ENCODE measurements at places on chromosomes 12 and 14.

GRCh38 chr12:124569375-124570148 is 2.1 kb upstream of the NCOR2 start:
- DNase-seq: no peak

DNA sequence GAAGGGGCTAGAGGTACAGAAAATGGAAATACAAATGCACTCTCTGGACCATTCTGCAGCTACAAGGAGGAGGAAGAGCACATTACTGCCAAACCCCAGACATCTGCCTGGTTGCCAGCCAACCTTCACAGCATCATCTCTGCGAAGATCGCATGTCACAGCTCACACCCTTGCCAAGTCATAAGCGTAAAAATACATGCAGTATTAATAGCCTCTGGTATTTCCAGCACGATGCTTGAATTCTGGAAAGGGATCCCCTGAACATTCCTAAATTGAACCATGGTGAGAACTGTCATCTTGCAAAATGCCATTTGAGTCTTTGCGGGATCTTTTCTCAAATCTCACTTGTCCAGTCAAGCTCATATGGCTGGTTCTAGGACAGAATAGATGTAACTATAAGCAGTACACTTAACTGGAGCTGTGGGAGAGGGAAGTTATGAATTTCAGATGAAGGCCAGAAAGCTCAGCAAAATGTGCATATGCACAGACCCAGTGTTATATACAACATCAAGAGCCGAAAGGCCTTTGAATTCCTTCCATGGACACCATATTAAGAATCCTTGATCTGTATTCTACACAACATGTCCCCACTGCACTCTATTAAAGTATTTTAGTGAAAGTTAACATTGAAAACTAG is 211.6 kb downstream of the DUSP6 start:
- no peak for DNase-seq

DNA sequence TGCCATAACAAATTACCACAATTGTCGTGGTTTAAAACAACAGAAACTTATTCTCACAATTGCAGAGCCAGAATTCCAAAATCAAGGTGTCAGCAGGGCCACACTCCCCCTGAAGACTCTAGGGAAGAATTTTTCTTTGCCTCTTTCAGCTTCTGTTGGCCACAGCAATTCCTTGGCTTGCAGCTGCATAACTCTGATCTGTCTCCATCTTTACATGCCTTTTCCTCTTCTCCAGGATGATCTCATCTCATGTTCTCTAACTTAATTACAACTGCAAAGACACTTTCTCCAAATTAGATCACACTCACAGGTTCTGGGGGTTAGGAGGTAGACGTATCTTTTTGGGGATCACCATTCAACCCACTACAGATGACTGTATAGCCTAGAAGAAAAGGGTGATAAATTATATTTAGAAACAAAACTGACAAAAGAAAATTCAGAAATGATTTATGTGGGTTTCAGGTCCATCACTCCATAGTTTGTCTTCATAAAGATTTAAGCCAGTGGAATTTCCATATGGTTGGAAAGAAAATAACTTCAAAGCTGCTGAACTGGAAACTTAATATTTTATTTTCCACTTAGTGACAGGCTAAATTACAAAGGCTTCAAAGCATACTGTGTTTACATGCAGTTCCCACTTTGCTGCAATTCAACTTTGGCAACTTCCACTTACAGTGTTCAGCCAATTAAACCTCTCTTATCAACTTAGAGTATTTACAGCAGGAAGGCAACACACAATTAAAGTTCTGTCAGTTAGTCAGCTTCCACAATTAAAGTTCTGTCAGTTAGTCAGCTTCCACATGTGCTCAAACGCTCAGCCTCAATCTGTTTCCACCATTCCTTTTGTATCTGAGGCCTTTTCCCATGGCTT is 213.3 kb downstream of the EPS8 start:
- no peak for DNase-seq

DNA sequence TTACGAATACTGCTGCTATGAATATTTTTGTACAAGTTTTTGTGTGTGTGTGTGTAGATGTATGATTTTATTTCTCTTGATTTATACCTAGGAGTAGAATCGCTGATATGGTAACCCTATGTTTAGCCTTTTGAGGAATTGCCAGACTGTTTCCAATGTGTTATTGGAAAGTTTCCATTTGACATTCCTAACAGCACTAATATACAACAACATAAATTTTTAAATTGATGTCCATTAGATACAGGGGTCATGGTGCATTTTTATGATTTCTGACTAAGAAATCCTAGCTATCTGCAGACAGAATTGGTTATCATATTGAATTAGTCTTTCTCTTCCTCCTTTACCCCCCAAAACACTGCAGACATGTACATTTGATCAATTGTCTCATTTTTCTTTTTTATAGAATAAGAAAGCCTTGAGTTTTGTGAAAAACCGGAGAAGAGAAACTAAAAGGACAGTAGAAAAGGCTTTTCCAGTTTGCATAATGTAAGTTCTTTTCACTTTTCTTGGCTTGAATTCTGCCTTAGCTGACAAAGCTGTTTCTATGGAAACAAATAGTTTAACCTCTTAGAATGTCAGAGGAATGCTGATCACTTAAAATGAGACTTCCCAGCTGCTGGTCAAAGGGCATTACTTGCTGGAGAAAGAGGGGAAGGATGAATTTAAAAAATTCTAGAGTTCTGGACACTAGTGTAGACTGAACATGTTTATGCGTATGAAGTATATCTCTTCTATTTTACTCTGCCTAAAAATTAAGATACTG is 28.2 kb downstream of the PALS1 start:
- DNase-seq: no peak

DNA sequence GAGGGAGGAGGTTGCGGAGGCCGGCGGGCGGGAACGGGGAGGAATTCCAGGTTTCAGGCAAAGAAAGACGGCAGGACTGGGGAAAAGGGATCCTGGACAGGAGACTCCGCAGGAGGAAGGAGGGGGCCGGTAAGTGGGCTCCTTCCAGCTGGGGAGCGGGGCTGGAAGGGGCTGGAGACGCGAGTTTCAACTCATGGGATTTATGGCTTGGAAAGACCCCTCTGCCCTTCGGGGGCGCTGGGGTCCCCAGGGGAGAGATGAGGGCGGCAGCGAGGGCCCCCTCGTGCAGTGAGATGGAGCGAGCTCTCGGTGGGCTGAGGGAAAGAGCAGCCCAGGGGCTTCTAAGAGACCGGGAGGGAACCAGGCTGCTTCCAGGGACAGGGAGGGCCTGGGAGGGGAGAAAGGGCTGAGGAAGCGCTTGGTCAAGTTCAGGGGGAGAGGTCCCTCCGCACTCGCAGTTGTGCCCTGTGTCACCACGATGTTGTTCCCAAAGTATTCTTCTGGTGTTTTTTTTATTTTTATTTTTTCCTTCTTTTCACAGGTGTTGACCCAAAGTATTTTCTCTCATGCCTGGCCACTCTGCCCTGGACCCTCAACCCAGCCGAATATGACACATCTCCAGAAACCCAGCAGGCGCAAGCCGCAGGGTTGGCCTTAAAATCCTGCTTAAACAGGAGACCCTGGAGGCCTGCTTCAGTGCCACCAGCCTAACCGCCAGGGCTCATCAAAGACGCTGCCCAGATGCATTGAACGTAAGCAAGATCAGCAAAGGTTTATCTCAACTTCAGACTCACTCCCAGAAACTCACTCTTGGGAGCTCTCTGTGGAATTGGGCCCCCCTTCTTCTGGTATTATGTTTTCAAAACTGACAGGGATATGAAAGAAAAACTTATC is 16.1 kb downstream of the TNFAIP2 start:
- DNase-seq: no peak

GRCh38 chr12:57046947-57047890 is 2.7 kb downstream of the MYO1A start:
- DNase-seq: no peak

- no peak for DNase-seq
Observed at GRCh38 chr14:104093366-104094055, 8.0 kb downstream of the ASPG start.

- DNase-seq: no peak
Observed at GRCh38 chr14:81818271-81818670, 284.6 kb upstream of the SEL1L start.

DNA sequence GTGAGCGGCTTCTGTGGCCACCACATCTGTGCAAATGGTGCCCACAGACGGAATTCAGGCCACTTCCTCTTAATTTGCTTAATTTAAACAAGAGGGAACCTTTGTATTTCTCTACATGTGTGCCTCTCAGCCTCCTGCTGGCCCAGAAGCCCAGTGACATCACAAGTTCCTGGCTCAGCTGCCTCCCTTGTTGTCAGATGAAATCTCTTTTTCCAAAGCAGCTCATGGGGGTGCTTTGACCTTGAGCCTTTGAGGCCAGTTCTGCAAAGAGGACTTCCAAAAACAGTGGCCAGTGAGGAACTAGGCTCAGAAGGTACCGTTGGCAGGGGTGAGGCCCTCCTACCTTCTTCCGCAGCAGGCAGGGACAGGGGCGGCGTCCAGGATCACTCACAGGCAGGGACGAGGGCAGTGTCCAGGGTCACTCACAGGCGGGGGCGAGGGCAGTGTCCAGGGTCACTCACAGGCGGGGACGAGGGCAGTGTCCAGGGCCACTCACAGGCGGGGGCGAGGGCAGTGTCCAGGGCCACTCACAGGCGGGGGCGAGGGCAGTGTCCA is 35.0 kb upstream of the GALNT9 start:
- no peak for DNase-seq

DNA sequence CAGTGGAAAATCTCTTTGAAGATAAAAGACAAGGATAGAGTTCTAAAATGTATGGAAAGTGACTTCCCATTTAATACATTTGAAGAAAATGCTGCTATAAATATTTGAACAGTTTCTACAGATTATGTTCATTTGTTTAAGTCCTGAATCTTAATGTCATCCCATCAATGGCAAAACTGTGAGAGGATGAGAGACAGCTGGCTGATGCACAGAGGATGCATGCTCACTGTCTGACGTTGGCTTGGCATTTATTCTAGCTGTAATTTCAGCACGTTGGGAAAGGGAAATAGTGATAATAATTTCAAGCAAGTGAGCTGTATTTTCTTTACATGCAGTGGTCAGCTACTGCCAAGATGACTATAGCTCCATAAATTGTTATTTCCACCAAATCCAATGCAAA is 40.5 kb downstream of the PPFIA2 start:
- no peak for DNase-seq

DNA sequence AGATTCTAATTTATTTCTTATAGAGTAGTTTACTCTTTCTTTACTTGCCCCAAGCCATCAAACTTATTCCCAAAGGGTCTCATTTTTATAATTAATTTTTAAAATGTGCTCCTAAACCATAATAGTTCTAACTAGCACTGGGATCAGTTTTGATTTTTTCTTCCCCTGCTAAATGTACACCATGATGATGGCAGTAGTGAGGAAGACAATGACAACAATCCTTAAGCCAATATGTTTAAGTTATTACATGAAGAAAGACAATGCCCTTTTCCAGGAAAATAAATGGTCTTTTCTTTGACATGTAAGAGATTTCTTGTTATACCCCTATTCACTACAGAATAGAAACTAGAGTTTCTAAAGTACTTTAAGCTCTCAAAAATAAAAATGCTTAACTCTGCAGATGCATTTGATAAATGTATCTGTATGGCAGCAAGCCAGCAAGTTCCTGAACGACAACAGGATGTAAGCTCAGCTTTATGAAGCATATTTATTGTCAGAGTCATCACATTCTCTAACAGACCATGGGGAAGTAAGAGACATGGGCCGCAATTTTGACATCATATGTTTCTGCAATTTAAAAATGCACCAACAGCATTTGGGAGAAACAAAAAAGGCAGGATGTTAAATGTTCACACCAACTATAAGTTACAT is 36.0 kb upstream of the SNX6 start:
- DNase-seq: no peak

DNA sequence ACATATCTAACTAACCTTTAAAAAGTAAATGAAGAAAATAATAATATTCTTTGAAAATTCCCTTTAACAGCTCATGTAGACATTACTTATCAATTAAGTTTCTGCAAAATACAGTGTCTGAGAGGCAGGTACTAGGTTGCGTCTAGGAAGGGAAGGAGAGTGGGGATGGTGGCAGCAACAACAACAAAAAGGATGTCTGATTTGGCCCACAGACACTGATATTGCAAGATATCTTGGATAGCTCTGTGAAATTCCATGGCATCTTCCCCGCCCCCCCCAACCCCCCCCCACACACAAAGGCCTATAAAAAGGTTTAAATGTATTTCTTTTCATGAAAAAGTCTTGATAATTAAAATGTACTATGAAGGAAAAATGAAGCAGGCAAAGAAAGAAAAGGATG is 41.6 kb upstream of the AP4S1 start:
- DNase-seq: no peak

DNA sequence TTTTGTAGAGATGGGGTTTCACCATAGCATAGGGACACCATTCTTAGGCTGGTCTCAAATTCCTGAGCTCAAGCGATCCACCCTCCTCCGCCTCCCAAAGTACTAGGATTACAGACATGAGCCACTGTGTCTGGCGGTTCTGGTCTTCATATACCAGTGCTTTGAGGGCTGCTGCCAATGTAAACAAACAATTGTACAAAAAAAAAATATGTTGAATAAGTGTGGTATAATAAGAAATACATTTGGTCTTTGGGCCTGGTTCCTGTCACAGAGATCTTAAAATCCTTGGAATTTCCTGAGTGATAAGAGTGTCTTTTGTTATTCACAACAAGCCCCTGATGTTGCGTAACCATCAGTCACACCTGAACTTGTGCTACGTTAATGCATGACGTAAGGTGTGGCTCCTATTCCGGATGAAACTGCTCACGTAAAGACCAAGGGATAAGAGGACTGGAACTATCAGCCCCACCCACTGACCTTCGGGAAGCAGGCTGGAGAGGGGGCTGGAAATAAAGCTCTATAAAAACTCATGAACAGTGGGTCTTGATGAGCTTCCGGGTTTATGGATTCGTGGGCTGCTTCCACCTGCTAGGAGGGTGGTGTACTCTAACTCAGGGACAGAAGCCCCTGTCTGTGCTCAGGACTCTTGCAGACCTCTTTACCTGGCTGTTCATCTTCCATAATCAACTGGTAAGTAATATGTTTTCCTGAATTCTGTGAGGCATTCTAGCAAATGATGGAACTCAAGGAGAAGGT is 16.5 kb upstream of the RIMKLB start:
- no peak for DNase-seq

GRCh38 chr14:24298892-24299254 is 707 bp downstream of the DHRS1 start:
- no peak for DNase-seq

- no peak for DNase-seq
Observed at GRCh38 chr12:6914246-6914946, at the start of gene ENO2. TSS of gene ENO2 (plus strand) at chr12:6914580. CDS start at chr12:6915833, 1,253 bp downstream.

DNA sequence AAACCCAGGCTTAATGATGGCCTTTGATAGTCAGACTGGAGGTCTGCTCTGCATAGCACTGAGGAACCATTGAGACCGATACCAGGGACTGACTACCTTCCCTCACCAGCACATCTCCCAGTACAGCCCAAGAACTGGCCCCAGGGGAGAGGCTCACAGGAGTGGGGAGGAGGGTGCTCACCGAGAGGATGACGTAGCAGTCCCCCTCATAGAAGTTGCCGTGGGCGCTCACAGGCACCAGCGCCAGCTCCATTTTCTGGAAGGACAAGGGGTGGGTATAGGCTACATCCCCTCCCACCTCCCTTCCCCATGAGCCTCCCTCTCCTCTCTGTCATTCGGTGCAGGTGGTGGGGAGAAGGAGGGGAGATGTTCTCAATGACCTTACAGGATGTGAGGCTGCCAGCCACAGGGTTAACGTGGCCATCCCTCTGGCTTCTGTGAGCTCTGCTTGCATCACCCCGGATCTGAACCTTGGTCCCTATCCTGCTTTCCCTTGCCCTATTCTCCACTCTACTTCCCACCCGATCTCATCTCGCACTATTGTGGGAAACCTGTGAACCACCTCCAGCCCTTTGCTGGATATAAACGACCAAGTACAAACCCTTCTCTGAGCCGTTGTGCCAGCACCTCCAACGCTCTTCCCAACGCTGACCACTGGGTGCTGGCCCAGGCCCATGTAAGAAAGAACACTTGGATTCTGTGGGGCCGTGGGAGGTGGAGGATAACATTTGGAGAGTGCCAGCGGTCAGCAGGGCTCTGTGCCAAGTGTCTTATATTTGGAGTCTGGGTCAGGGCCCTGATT is 4.4 kb downstream of the AVIL start:
- DNase-seq: no peak

All from cortex of kidney (tissue), 1 donor.